Kidney epithelial cell (primary cell): ENCODE measurements at places on chromosomes 12 and 14. TPM values are rescaled to one million over a fixed set of nuclear protein-coding genes. Genes with fewer than 3 reads are reported as not detected.

KRT6A gene
- 0.21 and 0.27 TPM in 2 replicates for total RNA-seq

GRCh38 chr14:68663385-68664076 is 129.3 kb downstream of the ZFP36L1 start:
- no peak for DNase-seq

DNA sequence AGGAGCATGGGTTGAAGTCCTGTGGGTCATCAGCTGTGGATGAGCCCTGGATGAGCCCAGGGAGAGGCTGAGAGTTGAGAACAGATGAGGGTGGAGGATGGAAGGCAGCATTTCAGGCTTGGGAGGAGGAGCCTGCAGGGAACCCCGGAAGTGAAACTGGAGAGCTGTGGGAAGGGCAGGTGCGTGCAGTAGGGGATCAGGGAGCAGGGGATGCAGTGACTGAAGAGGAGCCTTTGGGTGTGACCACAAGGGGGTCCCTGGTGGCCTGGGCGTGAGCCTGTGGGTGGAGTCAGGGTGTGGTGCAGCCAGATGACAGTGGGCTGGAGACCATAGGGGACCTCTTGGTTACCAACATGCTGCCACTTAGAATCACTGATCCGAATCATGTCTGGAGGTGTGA is 115.5 kb downstream of the PAPOLA start:
- no peak for DNase-seq

- DNase-seq, result no peak
These were observed 18.7 kb downstream of the VASH1 start for GRCh38 chr14:76780058-76780345.

- no peak for DNase-seq
These were observed 56.7 kb upstream of the PPP1R12A start for GRCh38 chr12:79991586-79991985.

- DNase-seq, result no peak
These were observed 55.7 kb downstream of the ITPK1 start for GRCh38 chr14:93059917-93060545.

- DNase-seq, result no peak
These were observed 314.7 kb upstream of the ATP2B1 start for GRCh38 chr12:90023207-90023900.

- no peak for DNase-seq
These were observed 450 bp downstream of the PRKAB1 start for GRCh38 chr12:119668324-119668841.

- no peak for DNase-seq
These were observed 18.3 kb upstream of the TXNRD1 start for GRCh38 chr12:104197264-104197663.

ARMH4 gene
- total RNA-seq, result 4.1 and 4.2 TPM in 2 replicates

DNA sequence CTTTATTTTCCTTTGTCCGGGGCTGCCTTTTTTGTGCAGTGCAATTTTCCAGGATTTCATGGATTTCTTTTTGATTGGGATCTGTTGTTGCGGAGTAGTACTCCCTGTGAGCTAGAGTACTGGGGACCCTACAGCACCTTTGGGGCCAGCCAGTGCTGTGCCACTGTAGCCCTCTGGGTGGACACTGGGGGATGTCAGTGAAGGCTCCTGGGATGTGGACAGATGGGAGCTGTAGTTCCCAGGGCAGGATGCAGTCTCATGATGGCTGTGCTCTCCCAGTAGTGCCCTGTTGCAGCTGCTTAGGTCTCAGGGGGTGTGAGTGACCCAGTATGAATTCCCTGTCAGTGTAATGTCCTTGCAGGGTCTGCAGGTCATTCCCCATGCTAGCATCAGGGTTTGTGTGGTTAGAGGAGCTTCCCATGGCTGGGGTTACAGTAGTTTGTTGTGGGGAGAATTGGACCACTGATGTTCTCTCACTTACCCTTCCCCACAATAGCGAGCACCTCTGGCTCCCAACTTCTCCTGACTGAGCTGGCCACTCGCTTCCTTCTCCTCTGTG is 72.2 kb downstream of the BRMS1L start:
- DNase-seq, result no peak

DNA sequence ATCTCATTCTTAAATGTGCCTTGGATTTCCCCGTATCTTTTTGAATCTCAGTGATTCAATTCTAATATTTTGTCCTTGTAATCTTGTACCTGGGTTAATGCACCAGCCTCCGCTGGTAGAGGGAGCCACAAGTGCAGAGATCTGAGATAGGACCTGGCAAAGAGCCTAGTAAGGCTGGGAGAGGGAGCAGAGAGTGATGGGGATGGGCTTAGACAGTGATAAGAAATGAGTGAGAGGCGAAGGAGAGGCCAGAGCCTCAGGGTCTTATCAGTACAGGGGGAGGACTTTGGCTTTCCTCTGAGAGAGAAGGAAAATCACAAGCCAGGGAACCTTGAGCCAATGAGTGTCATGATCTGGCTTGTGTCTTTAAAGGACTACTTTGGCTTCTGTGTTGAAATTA is 30.5 kb upstream of the LMNTD1 start:
- no peak for DNase-seq

GALNT6 gene
- total RNA-seq, result 35.0 and 45.7 TPM in 2 replicates

DNA sequence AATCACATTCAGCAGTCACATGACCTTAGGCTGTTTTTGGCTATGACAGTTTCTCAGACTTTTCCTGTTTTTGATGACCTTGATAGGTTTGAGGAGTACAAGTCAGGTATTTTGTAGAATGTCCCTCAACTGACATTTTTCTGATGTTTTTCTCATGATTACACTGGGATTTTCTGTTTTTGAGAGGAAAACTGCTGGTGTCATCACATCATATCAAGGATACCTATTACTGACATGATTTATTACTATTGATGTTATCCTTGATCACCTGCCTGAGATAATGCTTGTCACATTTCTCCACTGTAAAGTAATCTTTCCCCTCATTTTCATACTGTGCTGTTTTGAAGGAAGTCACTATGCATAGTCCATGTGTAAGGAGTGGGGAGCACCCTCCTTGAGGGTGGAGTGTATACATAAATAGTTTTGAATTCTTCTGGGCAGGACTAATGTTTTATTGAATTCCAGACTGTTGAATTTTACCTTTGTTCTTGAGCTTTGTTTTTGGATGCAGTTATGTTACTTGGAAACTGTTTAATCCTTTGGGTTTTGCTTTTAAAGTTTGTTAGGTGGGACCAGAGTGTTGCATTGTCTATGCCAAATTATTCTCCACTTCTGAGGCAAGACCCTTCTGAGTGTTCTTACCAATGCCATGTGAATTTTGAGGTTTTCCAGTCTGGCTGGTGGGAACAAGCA is 444.5 kb upstream of the FAR2 start:
- DNase-seq, result no peak

OLR1 gene
- not detected in 2 replicates for total RNA-seq

DNA sequence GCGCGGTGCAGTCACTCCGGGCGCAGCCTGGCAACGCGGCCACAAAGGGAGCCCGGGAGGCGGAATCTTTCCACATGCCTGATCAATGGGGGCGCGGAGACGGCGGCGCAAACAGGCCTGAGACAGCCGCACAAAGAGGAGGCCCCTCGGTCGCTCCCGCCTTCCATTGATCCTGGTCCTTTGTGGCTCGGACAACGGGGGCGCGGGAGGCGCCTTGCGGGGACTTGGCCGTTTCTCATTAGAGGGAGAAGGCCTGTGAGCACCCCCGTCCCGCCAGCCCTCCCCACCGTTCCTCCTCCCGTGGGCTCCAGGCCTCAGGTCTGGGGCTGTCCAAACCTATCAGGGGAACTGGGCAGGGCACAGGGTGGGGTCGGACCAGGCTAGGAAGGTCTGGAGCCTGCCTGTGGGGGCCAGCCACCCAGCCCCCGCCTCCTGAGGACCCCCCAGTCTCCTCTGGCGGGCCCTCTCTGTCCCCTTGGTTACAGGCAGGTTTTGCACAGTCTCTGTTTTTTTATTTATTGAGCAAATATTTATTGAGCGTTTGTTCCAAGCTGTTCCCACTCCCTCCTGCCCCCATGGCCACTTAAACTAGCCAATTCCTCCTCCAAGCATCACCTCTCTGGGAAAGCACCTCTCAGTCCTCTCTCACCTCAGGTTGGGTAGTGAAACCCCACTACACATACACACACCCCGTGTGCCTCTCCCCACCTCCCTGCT is 29.0 kb upstream of the MSI1 start:
- no peak for DNase-seq

DNA sequence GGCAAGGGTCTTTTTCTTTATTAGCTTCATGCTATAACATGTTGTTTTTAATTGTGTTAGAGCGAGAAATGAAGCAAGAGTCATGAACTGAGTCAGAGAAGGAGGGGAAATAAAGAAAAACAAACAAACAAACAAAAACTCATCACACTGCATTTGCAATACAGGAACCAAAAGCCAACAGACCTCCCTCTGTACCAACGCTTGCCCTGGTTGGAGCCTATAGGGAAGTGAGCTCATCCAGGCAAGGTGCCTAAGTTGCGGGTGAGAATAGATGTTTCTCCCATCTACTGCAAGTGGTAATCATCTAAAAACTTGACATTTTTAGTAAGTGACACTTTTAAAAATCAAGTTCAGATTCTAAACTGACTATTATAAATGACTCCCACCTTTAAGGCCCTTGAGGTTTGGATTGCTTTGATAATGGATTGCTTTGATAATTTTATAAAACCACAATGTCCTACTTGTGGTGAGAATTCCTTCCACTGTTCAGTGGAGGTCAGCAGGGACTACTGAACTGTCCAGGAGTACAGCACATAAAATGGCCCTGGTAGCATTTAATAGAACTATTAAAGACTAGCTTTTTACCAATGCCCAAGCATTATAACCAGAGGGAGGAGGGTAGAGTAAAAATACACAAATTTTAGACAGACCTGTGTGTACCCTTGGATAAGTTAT is 31.3 kb downstream of the SLC38A1 start:
- no peak for DNase-seq

DNA sequence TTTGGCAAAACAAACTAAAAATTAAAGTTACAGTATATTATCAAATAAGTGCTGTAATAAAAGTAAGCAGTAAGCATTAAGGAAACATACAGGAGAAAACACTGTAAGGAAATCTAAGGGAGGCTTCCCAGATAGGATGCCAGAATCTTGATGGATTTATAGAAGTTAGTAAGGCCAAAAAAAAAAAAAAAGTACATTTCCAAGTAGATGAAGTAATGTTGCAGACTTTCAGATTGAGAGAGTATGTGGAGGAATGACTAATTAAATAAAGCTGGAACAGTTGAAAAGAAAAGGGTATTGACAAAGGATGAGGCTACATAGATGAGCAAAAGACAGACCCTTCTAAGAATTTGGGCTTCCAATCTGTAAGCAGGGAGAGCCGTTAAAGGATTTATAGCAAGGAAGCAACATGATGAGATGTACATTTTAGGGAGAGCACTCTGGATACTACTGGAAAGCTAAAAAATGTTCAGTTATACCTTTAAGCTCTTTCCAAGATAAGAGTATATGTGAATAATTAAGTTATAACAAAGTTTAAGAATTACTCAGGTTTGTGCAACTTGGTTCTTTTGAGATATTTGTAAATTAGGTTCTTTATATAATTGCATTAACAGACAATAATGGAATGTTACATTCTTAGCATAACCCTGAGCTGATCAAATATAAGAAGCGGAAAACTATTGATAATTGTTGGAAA is 87.5 kb upstream of the MON2 start:
- no peak for DNase-seq

ZNF385A gene
- 5.6 and 11.6 TPM in 2 replicates for total RNA-seq

GRCh38 chr14:87863047-87863446 is 129.9 kb downstream of the GALC start:
- DNase-seq, result no peak

DNA sequence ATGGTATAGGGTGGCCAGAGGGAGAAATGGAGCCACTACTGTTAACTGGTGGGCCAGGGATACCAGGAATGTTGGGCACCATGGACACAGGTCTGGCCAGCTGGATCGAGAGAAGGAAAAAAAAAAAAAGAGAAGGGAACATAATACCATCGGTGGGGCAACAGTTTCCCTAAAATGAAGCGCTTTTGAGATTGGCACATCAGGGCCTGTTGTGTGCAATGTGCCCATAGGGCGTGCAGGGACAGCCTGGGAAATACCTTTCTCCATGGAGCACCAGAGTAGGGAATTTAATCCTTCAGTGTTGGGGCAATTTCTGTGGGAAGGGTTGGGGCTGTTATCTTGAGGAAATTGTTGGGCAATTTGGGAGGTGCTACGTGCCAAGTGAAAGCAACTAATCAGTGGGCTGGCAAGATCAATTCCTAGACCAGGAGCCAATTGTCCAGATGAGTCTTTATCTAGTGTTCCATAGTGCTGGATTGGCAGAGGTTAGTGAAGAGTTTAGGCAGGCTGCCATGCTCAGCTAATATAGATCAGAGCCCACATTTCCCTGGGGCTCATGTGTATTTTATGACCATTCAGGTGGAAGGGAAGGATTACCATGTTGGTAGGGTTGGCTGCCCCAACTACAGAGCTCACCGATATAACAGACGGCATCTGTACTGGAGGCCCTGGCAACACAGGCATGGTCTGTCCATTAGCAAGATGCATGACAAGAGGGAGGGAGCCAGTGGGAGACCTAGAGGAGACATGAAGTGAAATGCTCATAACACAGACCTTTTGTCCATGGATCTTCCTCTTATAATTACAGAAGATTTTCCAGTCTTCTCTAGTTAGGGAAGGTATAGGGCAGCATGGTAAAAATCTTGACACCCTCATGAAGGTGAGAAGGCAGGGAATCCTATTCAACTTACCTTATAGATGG is 25.5 kb upstream of the NPFF start:
- no peak for DNase-seq

DNA sequence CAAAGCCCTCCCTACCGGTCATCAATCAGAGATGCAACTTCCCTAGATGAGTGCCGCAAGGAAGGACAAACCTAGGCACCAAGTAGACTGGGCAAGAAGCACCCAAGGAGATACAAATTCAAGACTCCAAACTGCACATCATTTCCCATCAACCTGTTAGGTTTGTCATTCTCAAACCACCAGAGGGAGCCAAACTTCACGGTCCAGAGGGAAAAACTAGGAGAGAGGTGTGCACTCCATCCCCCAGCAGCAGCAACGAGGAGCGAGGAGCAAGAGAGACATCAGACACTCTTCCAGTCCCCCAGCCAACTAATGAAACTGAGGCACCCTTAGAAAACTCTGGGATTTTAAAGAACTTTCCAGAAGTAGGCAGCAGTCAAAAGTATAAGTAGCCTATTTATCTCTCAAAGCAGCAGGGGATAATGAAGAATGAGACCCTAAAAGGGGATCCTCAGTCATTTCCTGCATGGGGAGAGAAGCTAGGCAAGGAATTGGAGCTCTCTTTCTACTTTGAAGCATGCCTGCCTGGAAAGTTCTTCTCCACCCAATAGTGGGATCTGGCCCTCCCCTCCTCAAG is 37.0 kb upstream of the NT5DC3 start:
- DNase-seq, result no peak
